ENCODE measurements at places on chromosomes 3 and 15.

DNA sequence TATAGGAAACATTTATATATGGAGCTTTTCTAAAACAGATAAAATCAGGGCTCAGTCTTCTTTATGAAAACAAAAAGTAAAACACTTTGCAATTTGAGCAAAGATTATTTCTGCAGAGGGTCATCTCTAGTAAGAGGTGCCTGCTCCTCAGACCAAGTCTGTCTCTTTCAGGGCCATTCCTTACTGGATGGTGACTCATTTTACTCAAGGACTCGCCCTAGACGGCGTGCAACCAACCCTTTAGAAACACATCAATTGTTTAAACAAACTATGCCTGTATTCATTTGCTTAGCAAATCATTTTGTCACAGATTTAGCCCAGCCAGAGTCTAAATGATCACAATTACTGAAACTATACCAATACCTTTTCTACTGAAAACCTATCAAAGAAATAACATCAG, 242.8 kb upstream of the ICE2 start:
- no peak for DNase-seq

DNA sequence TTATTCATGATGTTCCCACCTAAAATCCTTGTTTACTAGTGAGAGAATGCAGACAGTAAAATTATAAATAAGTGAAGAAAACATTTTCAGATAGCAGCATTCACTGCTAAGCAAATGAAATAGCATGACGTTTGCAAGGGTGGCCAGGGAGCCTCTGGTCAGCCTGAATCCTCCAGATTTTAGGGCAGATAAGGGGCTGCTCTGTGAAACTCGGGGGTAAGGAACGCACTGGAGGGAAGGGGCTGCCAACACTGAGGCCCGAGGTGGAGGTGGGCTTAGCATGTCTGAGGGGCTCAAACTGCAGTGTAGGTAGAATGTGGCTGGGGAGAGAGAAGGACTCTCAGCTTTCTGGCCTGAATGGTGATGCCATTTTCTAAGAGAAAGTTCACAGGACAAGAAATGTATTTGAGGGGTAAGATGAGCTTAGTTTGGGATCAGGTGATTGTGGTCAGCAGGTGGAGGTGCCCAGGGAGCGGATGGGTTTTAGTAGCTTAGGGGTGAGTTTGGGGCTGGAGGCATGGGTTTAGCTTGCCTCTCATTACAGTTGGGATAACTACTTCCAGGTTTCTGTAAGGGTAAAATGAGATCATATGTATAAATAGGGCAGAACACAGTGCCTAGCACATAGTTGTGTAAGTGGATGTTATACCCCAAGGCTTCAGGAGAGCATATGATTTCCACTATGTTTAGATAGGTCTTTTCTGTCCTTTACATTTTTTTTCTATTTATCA, 20.5 kb downstream of the GPR171 start:
- DNase-seq = no peak

- no peak for DNase-seq
These were observed 6.9 kb downstream of the GFM1 start for GRCh38 chr3:158651192-158651591.

GRCh38 chr15:34001536-34001935, 33.2 kb downstream of the CHRM5 start:
- peak; percentile 9 for DNase-seq

DNA sequence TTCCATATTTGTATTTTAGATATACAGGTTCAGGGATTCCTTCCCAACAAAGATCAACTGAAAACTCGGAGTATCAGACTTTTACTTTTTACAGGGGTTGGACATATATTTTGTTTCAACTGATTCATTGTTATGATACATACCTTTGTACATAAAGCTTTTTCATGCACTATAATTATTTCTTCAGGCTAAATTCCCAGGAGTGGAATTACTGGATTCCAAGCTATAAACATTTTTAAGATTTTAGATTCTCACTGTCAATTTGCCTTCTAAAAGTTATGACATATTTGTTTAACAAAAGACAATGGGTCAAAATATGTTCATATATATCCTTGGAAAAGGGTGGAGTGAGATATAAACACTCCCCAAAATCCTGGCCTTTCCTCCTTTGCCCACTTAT, 449.0 kb downstream of the PDCD6IP start:
- no peak for DNase-seq

GRCh38 chr3:40994611-40995010, 204.7 kb upstream of the CTNNB1 start:
- DNase-seq = no peak

GRCh38 chr15:63372018-63372705, 9.5 kb downstream of the CA12 start:
- no peak for DNase-seq

GRCh38 chr15:90871139-90871715, 2.8 kb downstream of the FURIN start:
- DNase-seq = no peak

GRCh38 chr3:42134867-42135464, 43.8 kb downstream of the TRAK1 start:
- no peak for DNase-seq

GRCh38 chr3:48030188-48030587, 14.0 kb upstream of the MAP4 start:
- no peak for DNase-seq

DNA sequence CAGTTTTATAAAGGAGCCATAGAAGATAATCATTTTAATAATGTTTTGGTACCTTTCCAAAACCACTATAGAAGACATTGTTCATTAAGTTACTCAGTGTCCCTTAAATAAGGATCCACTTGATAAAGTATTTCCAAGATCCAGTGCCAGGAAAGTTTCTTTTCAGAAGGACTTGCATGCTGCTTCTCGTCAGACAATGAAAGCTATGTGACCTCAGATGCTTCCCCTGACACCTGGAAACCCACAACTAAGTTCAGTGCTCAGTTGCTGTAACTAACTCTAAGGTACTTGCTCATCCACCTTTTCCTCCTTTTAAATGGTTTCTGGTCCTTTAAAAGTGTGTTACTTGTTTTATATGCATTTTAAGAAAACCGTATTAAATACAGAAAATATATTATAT, 7.3 kb downstream of the SSR3 start:
- DNase-seq = no peak

DNA sequence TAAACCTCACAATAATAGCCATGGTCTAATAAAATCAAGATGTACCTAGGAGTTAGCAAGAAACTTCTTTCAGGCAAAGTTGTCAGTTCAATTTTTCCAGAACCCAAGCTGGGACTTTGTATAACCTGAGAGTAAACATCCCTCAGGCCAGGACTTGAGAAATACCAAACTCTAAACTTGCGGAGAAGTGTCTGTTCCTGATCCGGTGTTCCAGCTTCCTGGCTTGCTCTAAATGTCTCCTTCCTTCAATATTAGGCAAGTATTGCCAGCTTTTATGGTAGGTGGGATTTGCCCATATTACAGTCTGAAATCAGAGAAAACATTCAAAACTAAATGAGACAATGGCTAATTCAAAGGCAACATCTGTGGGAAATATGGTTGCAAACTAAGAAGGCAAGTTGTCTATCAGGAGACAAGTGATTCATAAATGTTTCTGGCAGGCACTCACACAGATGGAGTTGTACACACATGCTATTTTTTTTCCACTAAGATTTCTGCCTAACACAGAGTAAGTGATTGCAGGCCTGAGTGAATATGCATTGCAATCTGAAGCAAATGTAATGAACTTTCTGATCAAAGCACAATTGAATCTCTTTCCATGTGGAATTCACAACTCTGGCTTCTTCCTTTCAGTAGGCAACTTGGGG, 88.3 kb upstream of the COL8A1 start:
- no peak for DNase-seq

GRCh38 chr3:169542331-169542751, 121.2 kb downstream of the MECOM start:
- DNase-seq = no peak

- DNase-seq = no peak
These were observed 195.1 kb downstream of the NTRK3 start for GRCh38 chr15:88061452-88061851.
